Stimulated activated CD8-positive, alpha-beta memory T cell treated with anti-CD3 and anti-CD28 coated beads, Interleukin-4, amount 100 ng/mL, for 4 hours (primary cell): ENCODE measurements at places on chromosomes 11 and 22.

- no peak for DNase-seq
These were observed 49.0 kb downstream of the ARHGAP42 start for GRCh38 chr11:100735949-100736675.

DNA sequence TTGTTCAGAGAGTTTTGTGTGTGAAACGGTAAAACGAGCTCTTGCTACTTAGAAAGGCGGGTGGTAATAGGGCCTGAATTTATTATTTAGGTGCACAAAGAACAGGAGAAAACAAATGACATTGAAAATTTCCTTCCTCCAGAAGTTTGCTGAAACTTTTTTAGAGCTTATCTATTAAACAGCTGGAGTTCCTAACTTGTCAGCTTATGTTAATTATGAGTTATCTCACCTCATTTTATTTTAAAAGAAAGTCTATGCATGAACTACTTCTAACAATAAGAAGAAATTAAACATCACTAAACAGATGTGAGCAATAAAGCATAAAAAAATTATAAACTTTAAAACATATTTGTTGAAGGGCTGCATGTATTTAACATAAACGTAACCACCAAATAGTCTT is 373.9 kb upstream of the ANO3 start:
- no peak for DNase-seq

- no peak for DNase-seq
These were observed 19.8 kb downstream of the KCNQ1 start for GRCh38 chr11:2464451-2465165.

DNA sequence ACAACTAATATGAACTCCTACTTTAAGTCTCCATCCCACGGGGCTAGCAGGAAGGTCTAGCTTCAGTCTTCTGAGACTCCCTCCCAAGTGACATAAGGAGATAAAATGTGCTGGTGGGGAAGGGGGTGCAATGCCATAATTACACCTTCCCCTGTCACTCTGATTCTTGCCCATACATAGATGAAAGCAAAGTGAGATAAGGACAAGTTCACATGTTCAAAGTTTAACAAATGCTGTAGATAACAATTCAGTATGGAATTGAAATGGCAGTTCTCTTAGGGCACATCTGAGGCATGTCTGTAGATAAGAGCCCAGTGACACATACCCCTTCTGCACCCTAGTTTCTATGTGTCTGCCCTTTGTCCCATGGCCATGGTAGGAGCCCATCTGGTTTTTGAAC is 38.2 kb upstream of the PANX1 start:
- DNase-seq: no peak

DNA sequence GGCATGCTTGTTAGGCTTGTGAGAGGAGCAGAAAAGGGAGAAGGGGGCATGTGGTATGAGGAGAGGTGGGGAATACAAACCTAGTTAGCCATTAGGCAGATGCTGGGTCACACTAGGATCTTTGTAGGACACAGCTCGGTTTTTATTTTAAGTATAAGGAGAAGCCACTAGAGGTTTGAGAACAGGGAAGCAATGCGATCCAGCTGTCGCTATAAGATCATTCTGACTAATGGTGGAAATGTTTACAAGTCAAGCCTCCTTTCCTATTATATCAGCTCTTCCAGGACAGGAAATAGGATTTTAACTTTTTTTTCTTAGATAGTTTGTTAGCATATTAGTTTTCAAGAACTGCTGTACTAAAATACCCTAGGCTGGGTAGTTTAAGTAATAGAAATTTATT is 609.9 kb downstream of the INSC start:
- no peak for DNase-seq
